T-helper 9 cell (primary cell): ENCODE measurements at places on chromosomes 6 and 20.

- no peak for DNase-seq
Observed at GRCh38 chr20:34472246-34472925, 43.8 kb upstream of the DYNLRB1 start.

GRCh38 chr6:126914172-126914571, 204.3 kb upstream of the RSPO3 start:
- no peak for DNase-seq

DNA sequence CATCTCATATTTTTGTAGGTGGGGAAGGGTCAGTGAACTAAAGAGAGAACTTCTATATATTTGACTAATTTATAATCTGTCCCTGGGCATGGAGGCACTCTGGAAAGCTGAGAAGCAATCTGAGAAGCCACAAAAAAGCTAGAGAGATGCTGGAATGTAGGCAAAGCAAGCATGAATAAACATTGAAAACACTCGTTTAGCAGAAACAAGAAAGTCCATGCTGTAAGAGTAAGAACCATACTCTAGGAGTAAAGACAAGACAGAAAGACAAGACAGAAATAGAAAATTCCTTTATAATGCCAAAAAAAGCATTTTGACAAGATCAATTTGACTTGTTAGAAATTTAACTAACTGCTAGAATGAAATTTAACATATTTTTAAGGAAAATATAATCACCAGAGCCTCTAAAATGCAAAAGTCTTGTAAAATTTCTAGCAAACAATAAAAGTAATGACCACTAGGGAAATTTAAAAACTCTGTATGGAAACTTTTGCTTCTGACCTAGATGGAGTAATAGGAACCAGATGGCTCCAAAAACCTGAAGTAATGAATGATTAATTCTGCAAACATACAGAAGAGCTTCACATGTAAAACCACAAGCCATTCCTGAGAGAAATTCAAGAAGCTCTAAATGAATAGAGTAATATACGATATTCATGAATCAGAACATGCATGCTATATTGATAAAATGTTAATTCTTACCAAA, 625.7 kb upstream of the PTCHD4 start:
- no peak for DNase-seq

- DNase-seq, result no peak
Observed at GRCh38 chr6:41059556-41059955, 6.6 kb downstream of the APOBEC2 start.

GRCh38 chr6:31352310-31352682, 4.7 kb downstream of the HLA-B start:
- no peak for DNase-seq

GRCh38 chr6:14848019-14848418, 397.9 kb upstream of the JARID2 start:
- no peak for DNase-seq
